ENCODE measurements at places on chromosomes 13 and 19.
A peak's percentile ranks its signal among the peaks of the same experiment; 100 is the strongest.

DNA sequence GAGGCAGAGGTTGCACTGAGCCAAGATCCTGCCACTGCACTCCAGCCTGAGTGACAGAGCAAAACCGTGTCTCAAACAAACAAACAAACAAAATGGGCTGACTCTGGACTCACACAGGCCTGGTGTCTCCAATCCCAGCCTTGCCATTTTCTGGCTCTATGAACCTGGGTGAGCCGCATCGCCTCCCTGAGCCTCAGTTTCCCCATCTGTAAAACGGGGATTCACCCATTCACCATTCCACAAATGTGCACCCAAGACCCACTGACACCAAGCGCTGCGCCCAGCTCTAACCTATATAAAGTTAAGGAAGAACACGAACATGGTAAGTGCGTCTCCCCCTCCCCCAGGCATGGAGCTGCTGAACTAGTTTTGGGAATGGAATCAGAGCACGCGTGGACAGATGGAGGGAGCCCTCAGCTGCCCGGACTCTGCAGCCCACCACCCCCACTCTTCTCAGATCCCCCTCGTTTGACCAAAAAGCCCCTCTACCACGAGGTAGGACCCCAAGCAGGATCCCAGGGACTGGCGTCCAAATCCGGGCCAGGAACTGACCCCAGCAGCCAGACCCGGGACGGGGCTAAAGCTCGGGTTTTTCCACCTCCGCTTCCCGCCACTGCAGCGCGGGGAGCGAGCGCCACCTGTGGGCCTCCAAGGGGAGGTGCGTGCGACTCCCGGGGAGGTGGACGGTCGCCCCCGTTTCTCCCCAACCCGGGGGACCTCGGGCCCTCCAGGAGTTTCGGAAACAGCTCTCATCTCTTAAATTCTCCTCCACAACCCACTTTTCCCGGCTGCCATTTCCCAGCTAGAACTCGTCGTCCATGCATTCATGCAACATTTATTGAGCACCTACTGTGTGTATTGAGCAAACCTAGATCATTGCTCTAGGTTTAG lies 33.0 kb upstream of the ADGRE5 start:
- DNase-seq, result no peak

- no peak for DNase-seq
Measured at GRCh38 chr19:51572410-51572809, 1.3 kb downstream of the ZNF175 start.

GRCh38 chr13:43307921-43308433 lies 284.6 kb downstream of the DNAJC15 start:
- peak; percentile 78 for DNase-seq

GRCh38 chr13:81987159-81987558 lies 1646.2 kb upstream of the SPRY2 start:
- no peak for DNase-seq

GRCh38 chr19:16566161-16566560 lies 6.1 kb downstream of the SLC35E1 start:
- DNase-seq, result no peak

- DNase-seq, result no peak
Measured at GRCh38 chr19:22619932-22620331, 14.2 kb upstream of the ZNF492 start.

- no peak for DNase-seq
Measured at GRCh38 chr13:93624311-93624777, 397.7 kb downstream of the GPC6 start.

Data from smooth muscle cell of the brain vasculature (primary cell).